IMR-90 (cell line): ENCODE measurements at places on chromosomes 5 and 9.

- DNase-seq = no peak
Measured at GRCh38 chr5:174251305-174252000, 205.9 kb downstream of the NSG2 start.

GRCh38 chr9:9598723-9599122 is 1014.1 kb downstream of the PTPRD start:
- DNase-seq = no peak

GRCh38 chr5:168960497-168960896 is 340.4 kb downstream of the SLIT3 start:
- no peak for DNase-seq

DNA sequence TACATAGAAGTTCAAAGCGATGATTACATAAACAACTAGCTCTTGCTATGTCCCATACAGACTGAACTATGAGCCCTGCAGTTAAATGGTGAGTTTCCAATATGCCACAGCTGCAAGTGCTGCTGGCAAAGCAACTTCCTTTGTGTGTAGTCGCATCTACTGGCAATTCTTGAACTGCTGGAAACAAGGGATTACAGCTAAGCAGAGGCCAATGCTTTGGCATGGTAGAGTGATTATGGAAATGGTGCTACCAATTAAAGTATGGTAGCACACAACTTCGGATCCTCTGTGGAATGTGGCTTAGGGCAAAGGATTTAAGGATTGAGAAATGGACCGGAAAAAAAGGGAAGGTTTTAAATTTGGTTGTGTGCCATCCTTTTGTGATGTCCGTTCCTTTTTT is 856.6 kb downstream of the MAT2B start:
- no peak for DNase-seq

DNA sequence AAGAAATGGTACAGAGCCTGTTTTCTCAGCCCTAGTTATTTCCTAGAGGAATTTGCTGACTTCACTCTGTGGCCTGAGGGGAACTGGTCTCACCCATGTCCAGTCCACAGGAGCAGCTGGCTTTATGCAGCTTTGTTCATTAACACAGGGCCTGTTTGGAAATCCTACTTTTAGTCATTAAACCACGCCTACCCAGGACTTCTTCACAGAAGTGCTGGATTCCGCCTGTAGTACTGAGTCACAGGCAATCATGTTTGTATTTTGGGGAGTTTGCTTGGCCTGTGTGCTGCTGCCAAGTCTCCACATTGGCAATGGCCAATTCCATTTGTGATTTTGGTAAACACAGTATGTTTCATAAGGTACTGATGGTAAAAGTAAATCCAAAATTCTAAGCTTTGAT is 52.8 kb downstream of the CTNND2 start:
- DNase-seq = no peak

DNA sequence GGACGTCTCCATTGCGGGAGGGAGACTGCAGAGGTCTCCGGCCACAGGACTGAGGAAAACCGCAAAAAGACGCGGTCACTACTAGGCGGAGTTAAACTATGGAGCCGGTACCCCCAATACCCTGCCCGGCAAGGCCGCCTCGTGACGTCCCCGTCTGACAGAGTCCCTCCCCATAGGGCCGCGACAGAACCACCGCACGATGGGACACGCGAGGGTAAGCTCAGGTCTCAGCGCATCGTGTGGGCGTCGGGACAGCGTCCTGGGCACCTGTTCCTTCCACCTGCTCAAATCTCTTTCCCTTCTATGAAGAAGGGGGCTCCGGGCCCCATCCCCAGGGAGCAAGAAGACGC is 35.2 kb upstream of the GLDC start:
- DNase-seq = peak; percentile 40

GRCh38 chr5:33227746-33228145 is 213.0 kb upstream of the TARS1 start:
- DNase-seq = no peak
